ENCODE measurements at places on chromosomes 6 and 20. TPM values are rescaled to one million over a fixed set of nuclear protein-coding genes. Genes with fewer than 3 reads are reported as not detected.

Gene PTK6
- 0.32 TPM for total RNA-seq

Gene OR2H2
- total RNA-seq: not detected

Gene CALHM5
- total RNA-seq: not detected

Gene DEFB126
- total RNA-seq: not detected

Gene THEMIS
- 10.2 TPM for total RNA-seq

Gene ABT1
- total RNA-seq: 29.9 TPM

Gene HLA-DQA1
- total RNA-seq: 6.3 TPM

Gene ZNF318
- 11.5 TPM for total RNA-seq

Gene BMP6
- 1.1 TPM for total RNA-seq

Gene SNAP25
- 14.2 TPM for total RNA-seq

Gene NKAIN2
- not detected for total RNA-seq

Gene C20orf202
- total RNA-seq: not detected

Gene SLC22A2
- not detected for total RNA-seq

Gene OR2J3
- total RNA-seq: not detected

Gene ZBTB46
- 1.1 TPM for total RNA-seq

Gene KHDRBS2
- not detected for total RNA-seq

Gene RIPOR2
- total RNA-seq: 9.4 TPM

Gene SIGLEC1
- not detected for total RNA-seq

Gene POU5F1
- total RNA-seq: not detected

Gene TSBP1
- not detected for total RNA-seq

Gene C6orf15
- total RNA-seq: not detected

Gene C6orf58
- not detected for total RNA-seq

Gene TMC2
- not detected for total RNA-seq

Gene KCNQ2
- total RNA-seq: not detected

Gene MEI4
- not detected for total RNA-seq

Gene SS18L1
- total RNA-seq: 26.0 TPM

Gene ZNF76
- total RNA-seq: 39.8 TPM

Gene CYB5R4
- total RNA-seq: 29.9 TPM

Gene BEND3
- 15.9 TPM for total RNA-seq

Gene EPM2A
- total RNA-seq: 6.4 TPM

Gene GRM4
- not detected for total RNA-seq

Gene NKX2-4
- not detected for total RNA-seq

Gene CGAS
- 46.7 TPM for total RNA-seq

Gene SLC35D3
- not detected for total RNA-seq

Gene BEND6
- total RNA-seq: not detected

Gene OR2H1
- total RNA-seq: not detected

Gene SAMD5
- total RNA-seq: 0.48 TPM

Gene KIF25
- total RNA-seq: not detected

Gene FILIP1
- total RNA-seq: not detected

Gene TPD52L1
- total RNA-seq: not detected

Data from activated T-helper 2 cell treated with anti-CD3 and anti-CD28 coated beads, Interferon-gamma antibody, Interleukin-2, Interleukin-4, amounts not matched to agents 10 μg/mL and 5 μg/mL and 100 μg/mL, durations not matched to agents 14 hours and 24 hours and 36 hours (primary cell).